ENCODE measurements at places on chromosomes 16 and 17.

DNA sequence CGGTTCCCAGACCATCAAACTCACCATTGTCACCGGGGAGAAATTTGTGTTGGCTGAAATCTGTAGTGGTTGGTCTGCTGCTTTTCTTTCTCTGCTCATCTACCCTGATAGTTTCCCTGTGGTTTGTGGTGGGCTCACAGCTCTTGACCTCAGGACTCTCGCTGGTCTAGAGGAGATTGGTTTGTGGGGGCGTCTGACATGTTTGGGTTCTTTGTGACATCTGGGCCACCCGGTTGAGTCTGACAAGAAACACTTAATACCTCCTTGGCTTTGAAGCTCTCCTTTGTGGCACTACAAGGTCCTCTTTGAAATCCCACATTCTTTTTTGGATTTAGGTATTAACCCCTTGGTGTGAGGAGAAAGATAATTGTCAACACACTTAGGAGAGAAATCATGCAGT is 662.0 kb downstream of the WWOX start:
- DNase-seq, result peak; percentile 52

DNA sequence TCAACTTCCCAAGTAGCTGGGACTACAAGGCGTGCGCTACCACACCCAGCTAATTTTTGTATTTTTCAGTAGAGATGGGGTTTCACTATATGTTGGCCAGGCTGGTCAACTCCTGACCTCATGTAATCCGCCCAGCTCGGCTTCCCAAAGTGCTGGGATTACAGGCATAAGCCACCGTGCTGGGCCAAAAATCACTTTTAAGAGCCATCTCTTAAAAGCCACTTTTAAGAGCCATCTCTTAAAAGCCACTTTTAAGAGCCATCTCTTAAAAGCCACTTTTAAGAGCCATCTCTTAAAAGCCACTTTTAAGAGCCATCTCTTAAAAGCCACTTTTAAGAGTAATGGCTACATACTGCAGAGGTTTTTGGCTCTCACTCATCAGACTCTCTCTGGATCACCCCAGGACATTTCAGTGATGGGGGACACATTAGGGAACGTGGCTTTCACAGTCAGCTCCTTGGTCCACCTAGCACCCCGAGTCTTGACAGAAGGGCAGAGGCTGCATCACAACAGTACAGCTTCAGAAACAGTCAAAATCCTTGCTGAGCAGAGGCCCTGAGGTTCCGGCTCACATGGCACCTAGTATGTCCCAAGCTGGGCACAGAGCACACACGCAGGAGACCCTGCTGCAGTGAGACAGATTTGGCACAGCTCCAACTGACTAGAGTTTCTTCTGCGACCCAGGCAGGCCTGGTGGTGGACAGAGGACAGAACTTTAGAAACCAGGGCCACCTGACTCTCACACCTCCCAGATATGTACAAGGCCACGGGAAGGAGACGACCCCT is 23.6 kb downstream of the RANBP10 start:
- DNase-seq, result no peak

- DNase-seq, result no peak
Observed at GRCh38 chr16:11326084-11326736, 19.0 kb upstream of the RMI2 start.

DNA sequence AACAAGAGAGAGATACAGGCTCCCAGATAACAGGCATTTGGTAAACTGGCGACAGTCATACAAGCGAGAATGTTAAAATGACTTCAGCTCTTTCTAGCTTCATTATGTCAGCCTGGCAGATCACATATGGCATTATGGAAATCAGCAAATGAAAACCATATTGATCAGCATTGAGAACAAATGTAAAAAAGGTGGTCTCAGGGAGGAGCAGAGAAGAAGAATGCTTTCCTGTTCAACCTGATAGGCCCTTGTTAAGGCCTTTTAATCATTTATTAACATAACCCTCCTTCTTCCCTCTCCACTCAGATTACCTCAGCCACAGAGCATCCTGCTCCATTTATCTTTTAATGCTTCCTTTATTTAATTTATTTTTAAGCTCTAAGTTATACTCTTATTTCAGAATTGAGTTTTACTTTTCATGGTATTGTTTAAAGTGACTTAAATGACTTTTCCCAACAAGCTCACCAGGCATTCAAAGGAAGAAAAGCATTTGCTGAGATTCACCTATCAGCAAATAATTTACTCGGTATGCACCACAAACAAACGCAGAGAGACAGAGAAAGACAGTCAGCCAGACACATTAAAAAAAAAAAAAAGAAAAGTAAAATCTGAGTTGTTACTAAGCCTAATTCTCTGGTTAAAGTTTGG is 243.9 kb upstream of the TBX2 start:
- DNase-seq, result no peak

DNA sequence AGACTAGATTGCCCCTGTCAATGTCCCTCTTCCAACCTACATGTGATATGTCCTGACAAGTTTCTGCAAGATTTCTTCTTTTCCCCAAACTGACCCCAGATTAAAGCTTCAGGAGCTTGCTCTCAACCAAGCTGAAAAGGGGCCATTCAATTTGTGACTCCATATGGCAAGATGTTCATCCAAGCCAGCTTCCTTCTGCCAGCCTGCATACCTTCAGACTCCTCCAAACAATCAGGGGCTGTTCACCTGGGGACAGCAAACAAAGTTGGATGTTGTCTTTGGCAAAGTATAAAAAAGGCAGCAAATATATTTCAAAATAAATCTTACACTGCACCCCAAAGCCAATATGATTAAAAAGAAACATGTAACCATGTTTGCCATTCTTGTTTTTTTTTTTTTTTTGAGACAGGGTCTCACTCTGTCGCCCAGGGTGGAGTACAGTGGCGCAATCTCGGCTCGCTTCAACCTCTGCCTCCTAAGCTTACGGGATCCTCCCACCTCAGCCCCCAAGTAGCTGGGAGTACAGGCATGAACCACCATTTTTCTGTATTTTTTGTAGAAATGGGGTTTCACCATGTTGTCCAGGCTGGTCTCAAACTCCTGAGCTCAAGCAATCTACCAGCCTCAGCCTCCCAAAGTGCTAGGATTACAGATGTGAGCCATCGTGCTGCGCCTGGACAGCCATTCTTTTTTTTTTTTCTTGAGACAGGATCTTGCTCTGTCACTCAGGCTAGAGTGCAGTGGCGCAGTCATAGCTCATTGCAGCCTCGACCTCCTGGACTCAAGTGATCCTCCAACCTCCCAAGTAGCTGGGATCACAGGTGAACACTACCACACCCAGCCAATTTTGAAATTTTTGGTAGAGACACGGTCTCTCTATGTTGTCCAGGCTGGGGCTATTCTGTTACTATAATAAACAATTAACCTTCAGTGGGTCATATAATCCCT is 50.0 kb upstream of the AKAP1 start:
- DNase-seq, result no peak

DNA sequence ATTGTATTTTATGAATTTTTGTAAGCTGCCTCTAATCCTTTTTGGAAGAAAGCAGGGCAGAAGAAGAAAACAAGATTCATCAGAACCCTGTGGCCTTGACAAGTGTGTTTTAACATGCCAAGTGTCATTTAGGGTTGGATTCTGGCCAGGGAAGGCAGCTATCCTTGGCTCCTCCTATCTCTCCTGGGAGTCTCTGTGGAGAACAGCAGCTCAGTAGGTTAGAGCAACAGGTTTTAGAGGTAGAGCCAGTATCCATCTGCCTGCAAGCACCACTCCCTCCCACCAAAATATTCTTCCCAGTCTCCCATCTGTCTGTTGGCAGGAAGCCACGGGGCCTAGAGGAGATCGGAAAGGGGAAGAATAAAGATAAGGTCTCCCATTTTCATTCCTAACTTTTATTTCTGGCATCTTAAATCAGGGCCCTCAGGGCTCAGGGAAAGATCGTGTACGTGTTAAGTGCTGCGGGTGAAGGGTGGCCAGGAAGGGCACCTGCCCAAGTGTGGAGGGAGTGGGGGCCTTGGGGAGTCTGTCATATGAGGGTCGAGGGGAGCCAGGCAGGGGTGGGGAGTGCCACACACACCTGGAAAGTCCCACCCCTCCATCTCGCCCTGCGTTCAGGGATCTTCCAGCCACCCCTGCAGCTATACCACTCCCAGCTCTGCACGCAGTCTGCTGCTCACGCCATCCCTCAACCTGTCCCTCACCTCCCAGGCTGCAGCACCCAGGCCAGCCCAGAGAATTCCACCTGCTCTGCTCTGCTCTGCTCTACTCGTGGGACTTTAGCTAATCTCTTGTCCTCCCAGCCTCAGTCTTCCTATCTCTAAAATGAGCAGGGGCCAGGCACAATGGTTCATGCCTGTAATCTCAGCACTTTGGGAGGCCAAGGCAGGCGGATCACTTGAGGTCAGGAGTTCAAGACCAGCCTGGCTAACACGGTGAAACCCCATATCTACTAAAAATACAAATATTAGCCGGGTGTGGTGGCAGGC is 17.1 kb upstream of the CPSF4L start:
- no peak for DNase-seq

GRCh38 chr16:65663774-65664173 is 541.9 kb upstream of the CDH11 start:
- no peak for DNase-seq

DNA sequence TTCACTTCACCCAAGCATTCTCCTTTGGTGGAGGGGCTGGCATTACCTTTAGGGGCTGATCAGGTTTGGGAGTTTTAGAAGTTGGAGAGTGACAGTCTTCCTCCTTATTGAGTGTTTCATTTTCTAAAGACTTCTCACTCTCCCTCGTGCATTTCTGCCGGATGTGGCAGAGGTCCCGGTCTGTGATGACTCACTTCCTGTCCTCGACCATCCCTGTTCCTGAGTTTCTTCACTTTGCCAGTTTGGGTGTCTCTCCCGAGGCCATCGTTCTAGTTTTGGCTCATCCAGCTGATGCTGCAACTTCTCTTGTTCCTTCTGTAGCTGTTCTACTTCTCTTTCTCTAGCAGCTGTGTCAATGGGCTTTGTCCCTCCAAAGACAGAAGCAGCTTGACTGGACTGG is 104.3 kb downstream of the PHKB start:
- no peak for DNase-seq

DNA sequence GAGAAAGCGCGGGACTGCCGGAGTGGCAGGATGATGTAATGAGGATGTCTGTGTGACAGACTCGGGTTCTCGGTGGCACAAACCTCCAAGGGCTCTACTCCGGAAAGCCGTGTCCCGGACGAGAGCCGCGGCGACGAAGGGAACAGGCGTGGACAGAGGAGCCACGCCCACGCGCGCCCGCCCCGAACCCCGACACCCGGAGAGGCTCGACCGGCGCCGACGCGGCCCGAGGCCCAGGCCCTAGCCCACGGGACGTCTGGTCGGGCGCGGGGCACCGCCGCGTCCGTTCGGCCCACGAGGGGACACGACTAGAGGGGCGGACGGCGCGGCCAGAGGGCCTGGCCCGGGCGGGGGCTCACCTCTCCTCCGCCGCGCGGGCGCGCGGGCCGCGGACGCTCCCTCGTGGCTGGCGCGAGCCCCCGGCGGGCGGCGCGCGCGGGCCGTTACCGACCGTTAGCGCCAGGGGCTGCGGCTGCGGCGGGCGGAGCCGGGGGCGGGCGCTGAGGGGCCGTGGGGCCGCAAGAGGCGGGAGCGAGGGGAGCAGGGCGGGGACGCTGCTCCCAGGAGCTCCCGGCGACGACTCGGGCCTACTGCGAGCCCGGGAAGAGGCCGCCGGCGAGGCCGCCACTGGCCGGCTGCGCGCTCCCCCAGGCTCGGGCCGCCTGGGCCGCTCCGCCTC is 2.1 kb upstream of the IRX5 start:
- no peak for DNase-seq

DNA sequence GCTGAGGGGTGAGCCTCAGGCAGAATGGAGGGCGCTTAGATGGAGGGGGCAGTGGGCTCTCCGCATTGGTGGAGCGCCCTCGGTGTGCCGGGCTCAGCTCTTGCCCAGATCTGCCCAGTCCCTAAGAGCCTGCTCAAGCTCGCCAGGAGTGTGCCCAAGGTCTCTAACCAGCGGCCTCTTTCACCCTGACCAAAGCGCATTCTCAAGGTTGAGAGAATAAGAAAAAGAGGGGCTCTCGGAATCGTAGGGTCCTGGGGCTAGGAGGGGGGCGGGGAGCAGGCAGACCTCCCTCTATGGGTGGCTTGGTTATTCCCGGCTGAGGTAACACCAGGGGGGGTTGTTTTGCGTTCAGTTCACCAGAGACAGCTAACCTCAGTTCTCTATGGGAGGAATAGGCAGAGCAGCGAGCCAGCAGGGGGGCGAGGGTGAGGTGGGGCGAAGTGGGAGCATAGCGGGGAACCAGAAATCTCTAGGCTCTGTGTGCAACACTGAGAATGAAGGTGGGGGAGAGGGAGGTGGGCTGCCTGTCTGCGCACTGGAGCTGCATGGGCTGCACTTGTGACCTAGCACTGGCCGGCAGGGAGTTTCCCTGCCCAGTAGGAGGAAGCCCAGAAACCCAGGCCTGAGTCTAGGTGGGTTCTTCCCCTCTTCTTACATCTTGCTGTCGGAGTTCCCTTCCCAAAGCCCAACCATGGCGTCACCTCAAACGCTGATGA is 3.0 kb downstream of the TMEM132E start:
- no peak for DNase-seq

DNA sequence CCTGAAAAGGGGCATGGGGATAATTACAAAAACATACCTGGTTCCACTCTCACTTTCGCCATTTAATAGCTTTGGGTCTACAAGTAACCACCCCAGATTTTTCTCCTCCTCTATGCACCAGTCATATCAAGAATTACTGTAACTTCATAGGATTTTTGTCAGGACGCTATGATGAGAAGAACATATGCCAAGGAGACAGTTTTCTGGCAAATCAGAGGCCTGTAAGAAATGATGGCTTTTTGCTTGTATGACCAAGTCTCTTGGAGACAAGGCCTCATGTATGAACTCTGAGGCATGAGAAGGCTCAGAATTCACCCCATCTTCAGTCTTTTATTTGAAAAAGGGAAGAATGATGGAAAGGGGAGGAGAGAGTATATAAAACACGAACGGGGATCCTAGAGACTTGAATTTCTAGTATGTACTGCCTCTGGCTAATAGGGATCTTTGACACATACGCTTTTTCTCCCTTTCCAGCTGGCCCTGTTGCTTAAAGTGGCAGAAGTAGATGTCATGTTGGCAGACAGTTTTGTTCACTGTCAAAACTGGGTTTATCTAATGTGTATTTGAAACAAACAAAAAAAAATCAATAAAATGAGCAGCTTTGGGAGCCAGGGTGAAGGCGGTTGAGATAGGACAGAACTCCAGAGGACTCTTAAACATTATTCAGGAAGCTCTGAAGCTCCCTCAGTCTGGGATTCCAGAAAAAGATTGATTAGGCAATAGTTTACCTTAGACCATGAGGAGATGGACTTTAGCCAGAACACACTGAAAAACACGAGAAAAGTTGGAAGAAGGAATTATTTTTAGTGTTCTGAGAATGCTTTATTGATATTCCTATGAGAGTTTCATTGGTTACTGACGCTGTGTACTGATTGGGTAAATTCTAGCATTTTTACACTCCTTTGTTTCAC is 656.6 kb downstream of the WWOX start:
- no peak for DNase-seq

GRCh38 chr17:81993729-81994592 is 16.5 kb downstream of the ASPSCR1 start:
- no peak for DNase-seq
